Stimulated activated CD4-positive, alpha-beta T cell treated with anti-CD3 and anti-CD28 coated beads, Interleukin-15, amount 100 ng/mL, for 48 hours (primary cell): ENCODE measurements at places on chromosomes 3 and 15.

DNA sequence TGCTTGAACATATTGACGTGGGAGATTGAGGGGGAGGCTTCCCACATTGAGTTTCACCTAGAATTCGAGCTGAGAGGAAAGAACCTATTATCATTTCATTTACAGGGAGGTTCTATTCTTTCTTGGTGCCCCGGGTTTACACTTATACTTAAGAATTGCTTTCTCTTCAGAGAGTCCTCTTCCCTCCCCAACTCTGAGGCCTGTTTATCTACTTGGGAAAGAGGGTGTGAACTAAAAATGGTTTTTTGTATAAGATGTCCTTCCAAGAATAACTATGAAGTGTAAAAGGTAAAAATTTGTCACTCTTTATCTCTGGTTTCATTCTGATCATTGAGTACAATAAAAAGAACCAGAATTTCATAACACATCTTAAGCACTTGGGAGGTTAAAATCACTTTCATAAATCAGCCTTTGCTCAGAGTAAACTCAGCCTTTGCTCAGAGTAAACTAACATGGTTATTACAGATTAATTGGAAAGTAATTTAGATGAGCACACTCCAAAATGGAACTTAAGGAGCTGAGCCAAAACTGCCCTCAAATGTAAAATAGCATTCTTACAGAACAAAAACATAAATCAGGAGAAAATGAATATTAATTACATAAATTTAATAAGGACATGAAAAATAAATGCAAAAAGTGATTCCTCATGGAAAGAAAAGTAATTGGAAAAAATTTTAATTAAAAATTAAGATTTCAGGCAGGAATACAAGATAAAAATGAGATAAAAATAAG is 75.2 kb downstream of the GADL1 start:
- no peak for DNase-seq

GRCh38 chr3:13506680-13507079 is 26.6 kb downstream of the HDAC11 start:
- DNase-seq = no peak

- DNase-seq = no peak
Observed at GRCh38 chr15:63236272-63236671, 41.1 kb upstream of the APH1B start.

GRCh38 chr3:195897081-195897852 is 11.1 kb downstream of the TNK2 start:
- DNase-seq = no peak

GRCh38 chr15:41124058-41124457 is 8.0 kb upstream of the INO80 start:
- no peak for DNase-seq

DNA sequence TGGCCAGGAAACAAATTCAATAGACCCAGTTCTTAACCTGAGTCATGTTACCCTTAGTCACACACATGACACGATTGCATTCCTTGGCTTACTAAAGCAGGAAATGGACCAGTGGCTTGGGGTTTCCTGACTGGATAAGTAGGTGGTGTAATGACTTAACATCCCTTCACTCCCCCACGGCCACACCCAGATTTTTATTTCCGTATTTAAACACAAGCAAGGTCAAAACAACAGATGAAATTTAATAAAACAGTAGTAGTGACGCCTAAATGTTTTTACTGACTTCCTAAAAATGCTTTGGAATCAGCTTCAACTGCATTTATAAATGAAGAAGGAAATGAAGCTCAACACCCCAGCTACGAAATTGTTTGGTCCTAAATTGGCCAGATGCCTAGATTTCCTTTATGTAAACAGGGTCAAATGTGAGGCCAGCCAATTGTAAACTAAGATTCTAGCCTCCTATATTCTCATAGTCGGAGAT is 324.3 kb downstream of the CHST2 start:
- DNase-seq = peak; percentile 26

GRCh38 chr3:135491491-135492205 is 473.9 kb upstream of the PPP2R3A start:
- DNase-seq = no peak

DNA sequence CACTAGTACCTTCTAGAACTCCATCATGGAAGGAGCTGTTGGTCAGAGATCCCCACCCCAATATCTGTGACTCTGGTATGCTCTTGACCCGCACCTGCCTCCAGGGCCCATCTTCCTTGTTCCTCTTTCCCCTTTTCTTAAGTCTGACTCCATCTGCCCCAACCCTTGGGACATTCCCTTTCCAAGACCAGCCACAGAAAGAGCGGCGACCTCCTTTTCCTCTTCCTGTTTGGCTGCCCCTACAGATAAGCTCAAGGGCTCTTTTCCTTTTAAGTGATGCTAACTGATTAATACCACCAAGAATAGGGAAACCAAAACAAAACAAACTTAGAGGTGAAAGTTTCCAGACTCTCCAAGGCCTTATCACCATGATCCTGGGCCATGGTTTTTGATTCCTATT is 21.9 kb upstream of the ATP8B4 start:
- DNase-seq = no peak

DNA sequence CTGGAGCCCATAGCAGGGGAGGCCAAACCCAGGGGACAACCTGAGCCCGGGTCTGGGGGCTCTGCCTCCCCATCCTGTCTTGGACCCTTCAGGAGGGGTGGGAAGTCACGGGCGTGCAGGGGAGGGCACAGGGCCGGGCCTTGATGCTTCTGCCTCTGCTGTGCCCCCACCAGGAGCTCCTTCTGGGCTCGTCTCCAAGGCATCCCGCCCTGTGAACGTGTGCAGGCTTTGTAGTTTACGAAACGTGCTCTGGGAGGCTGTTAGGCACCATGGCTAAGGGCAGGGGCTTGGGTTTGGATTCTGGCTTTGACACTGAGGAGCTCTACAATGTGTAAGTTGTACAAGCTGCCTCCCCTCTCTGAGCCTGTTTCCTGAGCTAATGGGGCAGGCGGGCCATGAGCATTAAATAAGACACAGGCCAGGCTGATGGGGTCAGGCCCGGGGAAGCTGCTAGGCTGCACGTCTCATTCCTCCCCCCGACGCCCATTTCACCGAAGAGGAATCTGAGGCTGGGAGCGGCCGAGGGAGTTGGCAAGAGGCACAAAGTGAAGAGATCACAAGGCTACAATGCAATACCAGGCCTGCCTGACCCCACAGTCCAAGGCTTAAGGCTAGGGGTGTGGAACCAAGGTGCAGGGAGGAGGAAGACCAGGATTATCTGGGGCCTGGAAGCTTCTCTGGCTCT is 19.6 kb downstream of the PLXND1 start:
- no peak for DNase-seq

DNA sequence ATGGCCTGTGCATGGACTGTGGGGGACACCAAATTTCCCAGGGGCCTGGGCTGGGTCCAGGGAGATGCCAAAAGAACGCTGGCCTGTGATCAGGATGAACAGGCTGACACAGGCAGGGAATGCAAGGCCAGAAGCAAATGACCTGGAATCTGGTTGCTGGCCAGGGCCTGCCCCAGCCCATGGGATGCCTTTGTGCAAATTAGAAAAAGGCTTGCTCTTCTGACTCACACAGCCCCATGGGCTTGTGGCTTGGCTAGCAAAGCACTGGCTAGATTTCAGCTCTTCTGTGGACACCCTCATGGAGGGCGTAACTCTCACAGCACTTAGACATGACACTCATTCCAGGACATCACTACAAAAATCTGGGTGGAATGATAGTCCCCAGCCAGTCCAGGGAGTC is 356.0 kb downstream of the SHQ1 start:
- DNase-seq = no peak

- DNase-seq = no peak
Observed at GRCh38 chr3:64594134-64594533, 93.7 kb downstream of the ADAMTS9 start.

DNA sequence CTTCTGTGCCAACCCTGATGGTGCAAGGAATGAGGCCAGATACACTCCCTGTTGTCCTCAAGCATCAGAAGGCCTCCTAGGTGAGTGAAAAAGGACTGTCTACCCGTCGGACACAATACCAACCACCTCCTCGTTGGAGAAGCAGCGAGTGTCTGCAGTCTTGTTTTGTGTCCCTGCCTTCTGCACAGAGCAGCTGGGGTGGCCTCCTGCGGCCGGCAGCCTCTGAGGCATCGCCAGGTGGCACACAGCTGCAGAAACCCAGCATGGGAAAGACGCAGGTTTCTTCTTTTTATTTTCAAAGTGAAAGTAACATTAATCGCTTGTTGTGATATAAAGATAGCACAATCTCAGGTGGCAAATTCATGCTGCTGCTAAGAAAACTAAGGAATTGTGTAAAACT is 509.9 kb downstream of the OCA2 start:
- no peak for DNase-seq

GRCh38 chr3:65478551-65479500 is 559.9 kb downstream of the MAGI1 start:
- DNase-seq = no peak

GRCh38 chr3:87246662-87247429 is 19.7 kb downstream of the CHMP2B start:
- DNase-seq = no peak

- no peak for DNase-seq
Observed at GRCh38 chr3:22334996-22335395, 584.0 kb upstream of the ZNF385D start.

GRCh38 chr15:81274931-81275707 is 48.8 kb downstream of the STARD5 start:
- peak; percentile 64 for DNase-seq

GRCh38 chr3:133979553-133979952 is 50.2 kb downstream of the SLCO2A1 start:
- no peak for DNase-seq

DNA sequence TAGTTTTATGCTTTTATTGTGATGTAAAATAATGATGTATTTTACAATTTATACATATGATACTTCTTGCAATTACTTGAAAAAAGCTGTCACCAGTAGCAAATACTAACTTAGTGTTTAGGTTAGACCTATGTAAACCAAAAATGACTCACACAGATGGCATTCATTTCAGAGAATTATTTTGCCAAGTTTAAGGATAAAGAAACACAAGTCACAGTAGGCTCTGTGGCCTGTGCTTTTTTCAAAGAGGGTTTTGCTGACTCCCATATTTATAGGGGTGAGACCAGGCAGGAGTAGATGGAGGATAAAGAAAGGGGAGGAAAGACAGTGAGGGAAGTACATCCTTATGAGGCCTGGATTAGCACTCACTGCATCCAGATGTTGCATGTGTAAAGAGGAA is 356.6 kb upstream of the NPAP1 start:
- DNase-seq = no peak

GRCh38 chr15:68383161-68384074 is 48.5 kb downstream of the ITGA11 start:
- DNase-seq = peak; percentile 11

DNA sequence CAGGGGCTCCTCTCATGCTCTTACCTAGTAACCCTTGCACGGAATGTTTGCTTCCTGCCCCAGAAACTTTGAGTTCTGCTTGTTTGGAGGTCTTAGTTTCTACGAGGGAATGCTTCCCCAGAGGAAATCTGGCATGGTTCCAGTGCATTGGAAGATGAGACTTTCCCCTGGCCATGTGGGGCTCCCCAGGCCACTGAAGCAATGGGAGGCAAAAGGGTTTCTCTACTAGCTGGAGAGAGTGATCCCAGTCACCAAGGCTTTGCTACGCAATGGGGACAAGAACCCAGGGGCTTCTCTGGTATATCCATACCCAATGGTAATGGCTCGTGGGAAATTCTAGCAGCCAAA is 44.2 kb upstream of the RPL32 start:
- no peak for DNase-seq
